ENCODE measurements at places on chromosomes 16 and 17. TPM values are rescaled to one million over a fixed set of nuclear protein-coding genes. Genes with fewer than 3 reads are reported as not detected.

GRCh38 chr17:77459018-77459755 is 318.4 kb downstream of the SEC14L1 start:
- H3K4me3 ChIP-seq: no peak overlapping the region
- DNase-seq: no peak
- no peak overlapping the region for H3K27ac ChIP-seq
- H3K4me1 ChIP-seq: peaks cover 26% of the 10 kb centered on the region
- no peaks in the 10 kb centered on the region for H3K36me3 ChIP-seq

DNA sequence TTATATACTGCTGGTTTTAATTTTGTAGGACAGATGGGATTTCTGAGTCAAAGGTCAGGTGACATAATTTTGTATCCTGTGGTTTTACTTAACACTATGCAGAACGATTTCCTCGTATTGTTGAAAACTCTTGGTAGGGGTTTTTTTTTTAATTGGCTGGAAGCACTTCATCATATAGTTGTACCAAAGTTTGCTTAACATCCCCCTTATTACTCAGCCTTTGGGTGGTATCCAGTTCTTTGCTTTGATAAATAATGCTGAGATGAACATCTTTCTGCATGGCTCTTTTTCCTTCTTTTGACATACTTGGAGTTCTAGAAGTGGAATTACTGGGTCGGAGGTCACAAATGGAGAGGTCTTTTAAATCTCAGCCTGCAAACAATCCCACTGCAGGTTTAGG is 419.1 kb downstream of the MAF start:
- H3K27me3 ChIP-seq: no peaks in the 10 kb centered on the region
- H3K27ac ChIP-seq: no peak overlapping the region
- DNase-seq: no peak

- no peak for DNase-seq
- peaks cover 14% of the 10 kb centered on the region for H3K4me1 ChIP-seq
- no peak overlapping the region for H3K27ac ChIP-seq
Measured at GRCh38 chr17:31134576-31134975, 39.8 kb downstream of the NF1 start.

DNA sequence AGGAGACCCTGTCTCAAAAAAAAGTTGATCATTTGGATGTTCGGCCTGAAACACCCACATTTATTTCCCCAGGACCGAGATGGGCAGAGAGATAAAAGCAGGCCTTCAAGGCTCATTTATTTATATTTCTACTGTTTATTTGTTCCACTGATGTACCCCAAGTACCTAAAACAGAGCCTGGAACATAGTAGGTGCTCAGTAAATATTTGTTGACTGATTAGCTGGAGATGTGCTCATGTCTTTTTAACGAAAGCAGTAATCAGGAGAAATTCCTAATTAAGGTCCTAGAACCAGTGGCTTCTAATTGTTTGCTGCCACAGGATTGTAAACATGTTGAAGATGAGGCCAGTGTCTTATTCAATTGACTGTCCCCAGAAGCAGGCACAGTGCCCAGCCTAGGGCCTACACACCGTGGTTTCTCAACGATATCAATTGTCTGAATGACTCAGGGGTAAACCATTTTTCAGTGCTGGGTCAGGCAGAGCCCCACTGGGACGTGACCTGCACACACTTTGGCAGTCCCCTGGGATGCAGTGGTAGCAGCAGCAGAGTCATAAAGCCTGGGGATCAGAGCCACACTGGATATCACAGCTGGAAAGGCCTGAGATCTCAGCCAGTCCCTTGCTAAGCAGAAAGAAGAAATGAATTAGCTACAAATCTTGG is 34.8 kb downstream of the SOST start:
- H3K4me3 ChIP-seq: no peak overlapping the region
- DNase-seq: no peak
- H3K4me1 ChIP-seq: no peaks in the 10 kb centered on the region
- H3K27ac ChIP-seq: no peak overlapping the region
- H3K36me3 ChIP-seq: no peaks in the 10 kb centered on the region

- peak within 1 kb of the TSS; percentile 18 for H3K4me3 ChIP-seq
- DNase-seq: no peak
- peak within 1 kb of the TSS; percentile 85 for H3K27ac ChIP-seq
Measured at GRCh38 chr17:50150354-50151040, at the start of gene PPP1R9B. Gene PPP1R9B, minus strand, starts transcription at chr17:50150677. Its CDS starts 164 bp downstream, at chr17:50150513.

DNA sequence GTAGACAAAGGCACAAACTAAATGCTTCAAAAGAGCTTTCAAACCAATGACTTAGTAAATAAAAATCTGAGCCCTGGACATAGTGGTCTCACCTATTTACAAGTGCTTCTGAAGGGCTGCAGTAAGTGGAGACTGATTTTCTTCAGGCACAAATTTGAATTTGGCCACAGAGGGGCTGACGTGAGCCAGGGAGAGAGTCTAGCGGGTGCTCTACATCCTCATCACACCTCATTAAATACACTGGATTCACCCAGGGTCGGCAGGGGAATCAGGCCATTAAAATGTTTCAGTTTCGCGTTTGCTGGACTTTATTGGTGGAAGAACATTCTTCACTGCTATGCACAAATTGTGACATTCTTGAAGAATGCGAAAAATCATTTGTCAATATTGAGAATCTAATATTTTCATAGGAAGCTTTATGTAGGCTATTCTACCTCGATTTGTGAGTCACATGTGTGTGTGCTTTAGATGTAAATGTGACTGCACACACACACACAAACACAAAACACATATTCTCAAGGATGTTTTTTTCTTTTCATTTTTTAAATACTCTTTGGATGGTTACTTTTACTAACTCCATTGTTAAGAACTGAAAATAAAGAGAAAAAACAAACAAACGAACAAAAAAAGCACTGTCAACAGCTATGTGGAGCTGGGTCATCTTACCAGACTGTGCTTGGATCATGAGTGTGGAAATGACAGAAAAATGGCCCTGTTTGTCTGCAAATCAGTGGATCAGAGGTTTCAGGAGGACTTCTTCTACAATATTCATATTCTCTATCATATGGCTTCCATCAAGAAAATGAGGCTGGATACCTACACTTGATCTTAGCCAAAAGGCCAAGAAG is 58.9 kb downstream of the CDH11 start:
- no peak for DNase-seq
- no peak overlapping the region for H3K27ac ChIP-seq
- no peaks in the 10 kb centered on the region for H3K27me3 ChIP-seq
- H3K4me3 ChIP-seq: no peak overlapping the region
- no peaks in the 10 kb centered on the region for H3K4me1 ChIP-seq
- no peaks in the 10 kb centered on the region for H3K36me3 ChIP-seq

- no peak overlapping the region for H3K27ac ChIP-seq
- no peaks in the 10 kb centered on the region for H3K36me3 ChIP-seq
- DNase-seq: no peak
- H3K27me3 ChIP-seq: no peaks in the 10 kb centered on the region
Measured at GRCh38 chr17:39742856-39743436, 5.2 kb downstream of the GRB7 start.

DNA sequence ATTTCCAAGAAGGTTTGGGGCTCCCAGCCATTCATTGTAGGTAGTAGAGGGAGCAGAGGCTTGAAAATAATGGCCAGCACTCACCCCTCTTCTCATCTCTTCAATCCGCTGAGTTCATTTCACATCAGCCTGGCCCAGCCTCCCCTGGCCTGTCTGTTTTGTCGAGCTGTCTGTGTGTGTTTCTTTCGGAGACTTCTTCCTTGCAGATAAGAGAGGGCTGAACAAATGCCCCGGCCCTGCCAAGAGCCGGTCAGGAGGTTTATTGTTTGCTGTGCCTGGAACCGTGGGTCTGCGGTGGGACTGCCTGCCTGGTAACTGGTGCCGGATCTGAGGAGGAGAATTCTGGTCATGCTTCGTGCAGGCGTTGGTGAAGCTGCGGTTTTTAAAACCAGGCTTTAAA is 3.4 kb downstream of the VPS4A start:
- no peak for DNase-seq
- peaks cover 20% of the 10 kb centered on the region for H3K4me1 ChIP-seq
- no peaks in the 10 kb centered on the region for H3K27me3 ChIP-seq
- no peak overlapping the region for H3K4me3 ChIP-seq

- H3K36me3 ChIP-seq: no peaks in the 10 kb centered on the region
- no peak overlapping the region for H3K4me3 ChIP-seq
- no peaks in the 10 kb centered on the region for H3K27me3 ChIP-seq
- no peak overlapping the region for H3K27ac ChIP-seq
- DNase-seq: no peak
Measured at GRCh38 chr17:2170023-2170422, 115.1 kb downstream of the HIC1 start.

DNA sequence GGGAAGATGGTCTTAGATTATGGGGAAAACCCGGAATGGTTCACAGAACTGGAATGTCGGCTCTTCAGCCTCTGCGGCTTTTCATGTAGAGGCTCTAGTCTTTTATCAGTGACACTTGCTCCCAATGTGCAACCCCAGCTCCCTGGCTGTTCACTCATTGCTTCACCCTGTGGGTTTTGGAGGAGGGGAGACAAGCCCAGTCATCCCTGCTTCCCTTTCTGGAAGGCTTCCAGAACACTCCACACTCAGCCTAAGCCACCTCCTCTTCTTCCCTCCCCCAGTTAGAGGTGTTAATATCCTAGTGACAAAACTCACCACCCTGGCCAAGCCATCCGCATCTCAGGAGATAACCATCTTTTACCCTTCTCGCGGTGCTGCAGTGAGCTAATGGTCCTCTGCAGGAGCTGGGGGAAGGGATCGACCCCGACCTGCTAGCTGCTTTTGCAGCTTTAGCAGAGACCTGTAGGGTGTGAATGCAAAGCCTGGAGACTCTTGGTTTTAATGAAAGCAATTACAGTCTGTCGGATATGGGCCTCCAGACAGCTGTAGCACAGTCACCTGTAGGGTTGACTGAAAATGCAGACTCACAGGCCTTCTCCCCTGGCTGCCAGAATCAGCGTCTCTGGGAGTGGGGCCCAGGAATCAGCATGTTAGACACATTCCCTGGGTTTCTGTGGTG is 24.3 kb upstream of the LASP1NB start:
- no peaks in the 10 kb centered on the region for H3K27me3 ChIP-seq
- no peak overlapping the region for H3K4me3 ChIP-seq
- DNase-seq: peak; percentile 37
- peak overlapping the region; percentile 44 for H3K27ac ChIP-seq

DNA sequence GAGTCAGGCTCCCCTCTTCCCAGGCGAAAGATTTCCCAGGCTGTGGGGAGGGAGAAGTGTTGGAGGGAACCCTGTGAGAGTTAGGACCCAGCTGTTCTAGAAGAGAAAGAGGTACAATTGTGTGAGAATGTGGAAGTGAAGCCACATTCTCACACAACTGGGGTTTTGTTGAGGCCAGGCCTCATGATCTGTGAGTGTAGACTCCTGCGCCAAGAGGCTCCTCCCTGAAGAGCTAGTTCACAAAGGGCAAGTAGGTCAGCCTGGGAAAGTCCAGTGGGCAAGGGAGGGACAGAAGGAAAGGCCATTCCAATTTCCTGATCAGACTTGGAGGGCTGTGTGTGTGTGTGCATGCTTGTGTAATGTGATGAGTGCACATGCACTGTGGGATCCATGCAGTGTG is 15.2 kb downstream of the CD300LF start:
- H3K4me3 ChIP-seq: no peak overlapping the region
- H3K27me3 ChIP-seq: no peaks in the 10 kb centered on the region
- no peak for DNase-seq
- H3K27ac ChIP-seq: no peak overlapping the region
- no peaks in the 10 kb centered on the region for H3K4me1 ChIP-seq

GRCh38 chr16:24282141-24282540 is 26.0 kb downstream of the CACNG3 start:
- no peaks in the 10 kb centered on the region for H3K4me1 ChIP-seq
- no peaks in the 10 kb centered on the region for H3K36me3 ChIP-seq
- no peak overlapping the region for H3K4me3 ChIP-seq
- no peak overlapping the region for H3K27ac ChIP-seq
- no peaks in the 10 kb centered on the region for H3K27me3 ChIP-seq
- no peak for DNase-seq

GRCh38 chr16:67656344-67657016 is 3.6 kb downstream of the ACD start:
- H3K4me1 ChIP-seq: peaks cover 20% of the 10 kb centered on the region
- no peak for DNase-seq
- H3K4me3 ChIP-seq: no peak overlapping the region
- peaks cover 15% of the 10 kb centered on the region for H3K27me3 ChIP-seq
- H3K36me3 ChIP-seq: no peaks in the 10 kb centered on the region

GRCh38 chr16:81651758-81652718 is 127.1 kb upstream of the PLCG2 start:
- peak overlapping the region; percentile 9 for H3K27ac ChIP-seq
- no peaks in the 10 kb centered on the region for H3K4me1 ChIP-seq
- DNase-seq: no peak
- no peak overlapping the region for H3K4me3 ChIP-seq
- H3K36me3 ChIP-seq: no peaks in the 10 kb centered on the region

- no peak for DNase-seq
- peak overlapping the region; percentile 46 for H3K27ac ChIP-seq
- H3K27me3 ChIP-seq: no peaks in the 10 kb centered on the region
- H3K36me3 ChIP-seq: peaks cover 19% of the 10 kb centered on the region
- H3K4me1 ChIP-seq: peaks cover 49% of the 10 kb centered on the region
- H3K4me3 ChIP-seq: no peak overlapping the region
Measured at GRCh38 chr16:70682239-70683145, 3.4 kb downstream of the MTSS2 start.

DNA sequence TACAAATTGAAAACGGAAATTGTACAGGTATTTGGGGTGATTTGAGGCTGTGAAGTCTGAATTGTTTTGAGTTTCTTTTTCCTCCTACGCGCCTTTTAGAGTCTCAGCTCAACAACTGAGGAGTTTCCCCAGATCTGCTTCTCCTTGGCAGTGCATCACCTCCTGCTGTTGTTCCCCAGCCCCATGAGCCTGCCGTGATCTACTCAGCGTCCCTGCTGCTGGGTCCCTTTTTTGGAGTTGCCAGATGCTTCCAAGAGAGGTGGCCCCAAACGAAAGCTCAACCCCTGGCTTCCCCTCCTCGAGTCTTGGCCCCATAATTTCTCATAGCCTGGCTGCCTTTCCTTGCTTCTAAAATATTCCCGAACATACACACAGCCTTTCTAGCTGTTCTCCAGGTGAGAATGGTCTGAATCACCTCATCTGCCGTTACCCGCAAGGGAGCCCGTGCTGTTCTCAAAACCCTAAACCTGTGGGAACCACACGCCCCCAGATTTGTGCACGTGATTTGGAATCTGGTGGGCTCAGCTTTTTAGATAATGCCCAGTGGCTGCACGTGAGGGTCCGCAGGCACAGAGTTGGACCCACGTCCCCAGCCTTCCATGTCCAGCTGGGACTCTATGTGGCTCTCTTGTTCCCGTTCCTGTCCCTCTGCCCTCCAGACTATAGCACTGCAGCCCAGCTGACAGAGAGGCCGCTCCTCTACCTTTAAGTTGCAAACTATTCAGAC is 179.1 kb upstream of the CHMP6 start:
- no peaks in the 10 kb centered on the region for H3K27me3 ChIP-seq
- H3K36me3 ChIP-seq: no peaks in the 10 kb centered on the region
- H3K4me3 ChIP-seq: no peak overlapping the region
- H3K27ac ChIP-seq: no peak overlapping the region
- no peak for DNase-seq

The PRDM7 gene
- total RNA-seq: not detected

The NARF gene
- total RNA-seq: 48.0 TPM

The KRT24 gene
- total RNA-seq: not detected

The KRTAP2-2 gene
- not detected for total RNA-seq

The IGF2BP1 gene
- total RNA-seq: 0.33 TPM

The SNRNP25 gene
- 25.5 TPM for total RNA-seq

The TNFRSF13B gene
- not detected for total RNA-seq

The ZNF668 gene
- total RNA-seq: 9.0 TPM

The VPS35 gene
- total RNA-seq: 64.8 TPM

The VPS4A gene
- total RNA-seq: 41.6 TPM

The CCL17 gene
- total RNA-seq: not detected

The SPATA32 gene
- not detected for total RNA-seq

The KRT28 gene
- total RNA-seq: not detected
